ENCODE measurements at places on chromosomes 5 and 9.

GRCh38 chr5:33936381-33937016, at the start of gene RXFP3:
Gene RXFP3 (plus strand): TSS chr5:33936386. CDS start chr5:33936741, 355 bp downstream.
- DNase-seq, result peak; percentile 30

DNA sequence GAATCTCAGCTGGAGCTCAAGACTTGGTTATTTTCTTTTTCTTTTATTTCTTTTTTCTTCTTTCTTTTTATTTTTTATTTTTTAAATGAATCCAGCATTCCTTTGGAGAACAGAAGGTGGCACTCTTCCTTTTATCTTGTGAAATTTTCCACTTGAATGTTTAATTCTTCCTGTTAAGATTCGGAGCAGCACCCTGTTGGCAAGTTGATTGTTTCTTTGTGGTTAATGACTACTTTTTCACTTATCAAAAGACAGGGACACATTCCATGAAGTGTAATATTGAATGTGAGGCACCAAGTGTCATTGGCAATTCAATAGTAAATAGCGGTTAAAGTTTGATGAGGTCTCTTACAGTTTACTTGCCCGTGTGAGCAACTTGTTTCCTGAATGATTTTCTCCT, 240.5 kb upstream of the CHD1 start:
- DNase-seq, result no peak

GRCh38 chr9:70465904-70466303, 51.4 kb upstream of the KLF9 start:
- DNase-seq, result no peak

DNA sequence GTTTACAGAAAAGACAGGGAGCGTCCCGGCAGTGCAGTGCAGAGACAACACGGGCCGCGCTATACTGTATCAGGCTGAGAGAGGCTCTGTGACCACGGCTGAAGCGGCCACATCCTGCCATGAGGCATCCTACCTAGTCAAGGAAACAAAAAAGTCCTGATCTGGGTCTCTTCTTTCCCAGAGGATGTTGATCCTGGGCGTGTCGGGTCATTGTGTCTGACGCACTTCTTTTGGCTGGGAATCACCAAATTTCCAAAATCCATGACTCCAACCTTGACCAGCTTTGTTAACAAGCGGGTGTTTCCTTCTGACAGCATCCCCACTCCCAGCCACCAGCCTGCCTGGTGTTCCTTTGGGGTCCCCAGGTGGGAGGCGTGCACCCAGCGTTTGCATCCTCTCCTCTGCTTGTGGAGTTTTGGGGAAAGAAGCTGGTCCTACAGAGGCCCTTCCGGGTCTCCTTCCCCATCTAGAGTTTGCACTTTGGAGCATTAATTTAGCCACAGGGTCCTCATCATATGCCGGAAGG, 91.4 kb upstream of the RAI14 start:
- DNase-seq, result no peak

DNA sequence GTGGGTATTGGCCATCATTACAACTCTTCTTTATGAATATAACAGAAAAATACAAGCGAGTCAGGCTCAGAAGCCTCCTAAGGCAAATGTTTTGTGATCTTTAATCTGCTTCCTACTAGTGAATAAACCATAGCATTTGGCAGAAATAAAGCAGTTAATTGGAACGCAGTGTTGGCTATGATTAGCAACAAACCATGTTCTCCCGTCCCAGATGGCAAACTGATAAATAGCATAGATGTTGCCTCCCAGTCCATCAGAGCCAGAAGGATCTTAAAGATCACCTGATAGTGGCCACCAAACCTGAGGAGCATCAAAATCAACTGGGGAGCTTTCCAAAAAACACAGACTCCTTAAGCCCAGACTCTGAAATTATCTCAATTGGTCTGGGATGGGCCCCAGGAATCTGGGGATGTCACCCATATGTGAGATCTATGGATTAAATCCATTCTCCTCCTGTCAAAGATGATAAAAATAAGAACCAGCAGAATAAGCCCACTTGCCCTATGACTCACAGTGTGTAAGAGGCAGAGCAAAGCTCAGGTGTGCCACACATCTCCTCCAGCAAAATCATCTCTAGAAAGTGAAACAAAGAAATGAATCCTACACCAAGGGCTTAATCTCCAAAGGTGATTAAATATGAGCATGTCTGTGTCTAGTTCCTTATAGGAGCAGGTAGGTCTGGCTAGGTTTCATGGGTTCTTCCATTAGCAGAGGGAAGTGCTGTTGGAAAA, 50.3 kb downstream of the APBA1 start:
- no peak for DNase-seq

DNA sequence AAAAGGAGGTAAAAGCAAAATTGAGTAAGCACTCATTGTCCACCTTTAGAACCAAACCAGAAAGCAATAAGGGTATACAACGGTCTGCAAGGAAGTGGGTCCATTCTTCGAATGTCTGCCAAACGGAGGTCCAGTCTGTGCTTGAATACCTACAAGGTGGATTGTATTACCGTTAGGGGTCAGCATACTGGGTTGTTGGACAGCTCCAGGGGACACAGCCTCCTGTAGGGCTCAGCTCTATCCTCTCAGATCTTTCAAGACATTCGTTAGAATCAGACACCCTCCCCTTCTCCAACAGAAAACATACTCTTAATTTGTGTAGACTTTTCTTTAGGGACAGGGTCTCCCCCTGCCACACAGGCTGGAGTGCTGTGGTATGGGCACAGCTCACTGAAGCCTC, 5.5 kb downstream of the ASTN2 start:
- DNase-seq, result no peak

DNA sequence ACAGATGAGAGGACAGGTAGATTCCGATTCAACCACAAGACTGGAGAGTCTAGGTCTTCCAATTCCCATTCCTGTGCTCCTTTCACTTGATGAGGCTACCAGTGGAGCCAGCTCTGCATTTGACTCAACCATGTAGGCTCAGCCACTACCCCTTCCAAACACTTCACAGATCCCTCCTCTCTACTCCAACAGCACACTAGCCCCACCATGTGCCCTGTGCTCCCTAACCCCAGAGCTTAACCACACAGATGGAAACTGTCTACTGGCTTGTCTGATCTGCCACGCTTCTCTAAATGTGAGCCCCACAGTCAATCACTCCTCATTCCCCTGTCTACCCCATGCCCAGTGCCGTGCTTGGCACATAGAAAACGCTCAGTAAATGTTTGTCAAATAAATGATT, 508.2 kb downstream of the CDK5RAP2 start:
- DNase-seq, result no peak

- DNase-seq, result no peak
Observed at GRCh38 chr5:169298193-169298592, 2.7 kb downstream of the SLIT3 start.

GRCh38 chr5:9343146-9343850, 202.6 kb downstream of the SEMA5A start:
- DNase-seq, result peak; percentile 22

GRCh38 chr9:7341571-7341970, 458.0 kb downstream of the DMAC1 start:
- DNase-seq, result no peak

DNA sequence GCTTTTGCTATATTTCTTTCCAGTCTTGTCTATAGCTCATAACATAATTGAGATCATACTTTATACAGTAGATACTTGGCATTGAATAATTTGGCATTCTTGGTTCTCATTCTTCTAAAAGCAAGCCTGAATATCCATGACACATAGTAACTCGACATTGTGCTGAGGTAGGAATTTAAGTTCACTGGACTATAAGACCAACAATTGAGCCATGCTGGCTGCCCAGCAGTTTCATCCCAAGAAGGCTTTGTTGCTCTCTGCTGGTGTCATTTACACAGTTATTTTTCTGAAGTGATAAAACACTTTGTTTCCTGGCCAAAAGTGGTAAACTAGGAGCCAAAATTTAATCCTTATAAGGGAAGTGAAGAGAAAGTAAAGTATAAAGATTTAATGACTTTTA, 192.0 kb downstream of the ADAMTSL1 start:
- DNase-seq, result no peak

DNA sequence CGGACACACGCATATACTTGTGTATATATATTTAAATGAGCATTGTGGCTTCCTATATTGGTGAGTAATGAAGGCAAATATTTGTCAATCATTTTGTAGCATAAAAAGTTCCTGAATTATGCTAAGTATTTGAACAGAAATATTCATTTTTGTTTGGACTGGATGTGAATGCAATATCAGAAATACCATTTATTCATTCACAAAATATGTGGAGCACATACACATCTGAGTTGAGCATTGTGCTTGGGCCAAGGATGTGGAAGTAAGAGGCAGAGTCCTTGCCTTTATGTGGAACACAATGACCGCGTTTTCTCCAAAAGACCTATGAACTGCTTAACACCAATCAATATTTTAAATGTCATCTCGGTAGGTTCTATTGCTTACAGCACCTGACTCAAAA, 1086.5 kb downstream of the NR2F1-AS1 start:
- no peak for DNase-seq

DNA sequence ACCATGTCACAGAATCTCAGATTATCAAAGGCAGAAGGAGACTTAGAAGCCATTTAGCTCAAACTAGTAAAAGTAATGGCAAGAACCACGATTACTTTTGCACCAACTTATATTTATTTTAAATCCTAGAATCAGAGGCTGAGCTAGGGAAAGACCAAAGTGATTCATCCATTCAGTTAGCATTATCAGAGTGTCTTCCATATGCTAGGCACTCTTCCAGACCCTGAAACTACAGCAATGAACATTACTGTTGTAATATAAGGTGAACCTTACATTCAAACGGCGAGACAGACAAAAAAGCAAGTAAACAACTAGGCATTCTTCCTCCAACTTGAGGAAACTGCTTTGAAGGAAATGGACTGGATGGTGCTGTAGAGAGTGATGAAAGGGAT, 7.9 kb downstream of the PDE6A start:
- DNase-seq, result no peak

DNA sequence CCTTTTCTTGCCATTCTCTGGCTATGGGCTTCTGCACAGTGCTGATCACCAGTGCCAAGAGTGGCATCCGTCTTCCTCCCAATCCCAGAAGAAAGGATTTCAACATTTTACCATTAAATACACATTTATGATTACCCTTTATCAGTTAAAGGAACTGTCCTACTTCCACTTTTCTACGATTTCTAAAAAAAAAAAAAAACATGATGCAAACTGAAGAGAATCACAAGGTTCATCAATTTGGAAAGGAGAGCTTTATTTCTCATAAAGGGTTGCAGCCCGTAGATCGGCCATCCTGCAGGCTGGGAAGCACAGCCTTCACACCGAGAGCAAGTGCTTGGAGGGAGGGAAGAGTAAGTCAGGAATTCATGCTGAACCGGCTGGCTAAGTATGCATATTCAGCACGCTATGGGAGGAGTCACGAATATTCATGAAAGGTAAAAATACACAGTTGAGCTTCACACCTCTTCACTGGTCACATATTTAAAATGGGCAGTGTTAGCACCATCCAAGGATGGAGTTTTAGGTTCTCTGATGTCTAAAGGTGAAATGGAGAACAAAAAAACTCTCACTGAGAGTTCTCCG, 52.5 kb upstream of the SEMA4D start:
- DNase-seq, result no peak

GRCh38 chr9:90919883-90920282, 118.3 kb downstream of the SYK start:
- no peak for DNase-seq

DNA sequence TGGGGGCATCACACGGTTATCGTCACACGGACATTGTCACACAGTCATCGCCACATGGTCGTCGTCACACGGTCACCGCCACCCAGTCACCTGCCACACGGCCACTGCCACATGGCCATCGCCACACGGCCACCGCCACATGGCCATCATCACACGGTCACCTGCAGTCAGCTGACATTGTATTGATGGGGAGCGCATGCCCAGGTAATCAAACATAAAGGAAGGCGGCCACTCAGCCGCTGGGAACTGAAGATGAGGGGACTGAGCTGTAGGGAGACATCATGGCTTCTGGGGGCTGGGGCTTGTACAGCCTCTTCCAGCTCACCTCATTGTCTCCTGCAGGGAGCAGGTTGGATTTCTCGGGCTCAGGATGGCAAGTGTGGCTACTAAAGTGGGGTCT, 49.2 kb downstream of the MRPL36 start:
- DNase-seq, result no peak

DNA sequence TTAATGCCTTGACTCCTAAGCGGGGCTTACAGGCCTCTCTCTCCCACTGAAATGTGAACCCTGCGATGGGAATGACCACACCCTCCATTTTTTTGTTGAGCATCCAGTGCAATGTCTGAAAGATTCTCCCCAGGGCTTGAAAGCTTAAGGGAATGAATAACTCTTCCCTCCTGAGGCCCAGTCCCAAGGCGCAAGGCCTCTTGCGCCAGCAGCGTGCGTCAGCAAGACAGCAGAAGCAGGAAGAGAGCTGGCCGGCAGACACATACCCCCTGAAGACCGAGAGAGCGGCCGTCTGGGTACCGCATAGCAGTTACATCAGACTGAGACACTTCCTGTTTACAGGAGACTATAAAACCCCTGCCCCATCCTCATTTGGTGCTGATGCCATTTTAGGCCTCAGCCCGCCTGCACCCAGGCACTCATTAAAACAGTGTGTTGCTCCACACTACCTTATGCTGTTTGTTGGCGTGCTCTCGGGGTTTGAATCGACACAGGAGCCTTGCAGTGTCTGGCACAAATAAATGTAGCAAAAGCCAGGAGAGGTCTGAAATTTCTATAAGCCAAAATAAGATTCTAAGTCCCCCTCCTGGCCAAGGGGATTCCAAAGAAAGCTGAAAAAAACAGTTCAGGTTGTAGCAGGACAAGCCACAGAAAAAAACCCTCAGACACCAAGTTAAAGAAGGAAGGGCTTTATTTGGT, 62.3 kb downstream of the GDNF start:
- no peak for DNase-seq

DNA sequence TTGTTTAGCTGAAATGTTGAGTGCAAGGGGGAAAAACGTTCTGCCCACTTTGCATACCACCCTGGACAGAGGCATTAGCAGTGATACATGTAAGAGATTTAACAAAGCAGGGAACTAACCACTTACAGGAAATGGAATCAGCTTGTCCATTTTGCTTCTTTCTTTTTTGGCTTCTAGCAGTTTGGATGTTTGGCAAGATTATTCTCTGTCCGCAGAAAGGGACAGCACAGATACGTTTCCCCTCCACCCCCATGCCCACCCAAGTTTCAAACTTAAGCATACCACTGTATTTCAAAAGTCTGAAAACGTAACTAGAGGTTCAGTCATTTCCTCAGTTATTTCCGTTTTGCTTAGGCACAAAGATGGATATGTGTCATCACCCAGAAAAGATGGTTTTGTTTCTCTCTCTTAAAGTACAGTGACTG, 118.4 kb downstream of the GDNF start:
- no peak for DNase-seq

DNA sequence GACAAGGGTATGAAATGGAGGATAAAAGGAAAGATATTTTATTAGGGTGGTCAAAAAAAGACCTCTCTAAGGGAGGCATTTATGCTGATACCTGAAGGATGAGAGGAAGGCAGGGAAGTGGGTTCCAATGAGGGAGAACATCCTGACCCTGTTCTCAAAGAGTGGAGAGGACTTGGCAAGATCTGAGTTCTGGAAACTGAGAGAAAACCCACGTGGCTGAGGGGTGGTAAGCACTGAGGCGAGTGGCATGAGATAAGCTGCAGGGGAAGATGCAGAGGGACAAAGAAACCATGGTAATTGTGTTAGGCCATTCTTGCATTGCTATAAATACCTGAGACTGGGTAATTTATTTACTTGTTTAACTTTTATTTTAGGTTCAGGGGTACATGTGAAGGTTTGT, 16.8 kb downstream of the SH3RF2 start:
- no peak for DNase-seq

- peak; percentile 31 for DNase-seq
Observed at GRCh38 chr9:89592963-89593726, 11.7 kb upstream of the GADD45G start.

GRCh38 chr9:120944434-120944843, 17.8 kb upstream of the TRAF1 start:
- DNase-seq, result no peak

GRCh38 chr5:159181152-159181551, 28.2 kb downstream of the RNF145 start:
- no peak for DNase-seq

Data from hepatic stellate cell (primary cell).